ENCODE measurements at places on chromosomes 1 and 21.
A peak's percentile ranks its signal among the peaks of the same experiment; 100 is the strongest.

GRCh38 chr1:33468011-33468410, 4.4 kb upstream of the ZSCAN20 start:
- DNase-seq: no peak

DNA sequence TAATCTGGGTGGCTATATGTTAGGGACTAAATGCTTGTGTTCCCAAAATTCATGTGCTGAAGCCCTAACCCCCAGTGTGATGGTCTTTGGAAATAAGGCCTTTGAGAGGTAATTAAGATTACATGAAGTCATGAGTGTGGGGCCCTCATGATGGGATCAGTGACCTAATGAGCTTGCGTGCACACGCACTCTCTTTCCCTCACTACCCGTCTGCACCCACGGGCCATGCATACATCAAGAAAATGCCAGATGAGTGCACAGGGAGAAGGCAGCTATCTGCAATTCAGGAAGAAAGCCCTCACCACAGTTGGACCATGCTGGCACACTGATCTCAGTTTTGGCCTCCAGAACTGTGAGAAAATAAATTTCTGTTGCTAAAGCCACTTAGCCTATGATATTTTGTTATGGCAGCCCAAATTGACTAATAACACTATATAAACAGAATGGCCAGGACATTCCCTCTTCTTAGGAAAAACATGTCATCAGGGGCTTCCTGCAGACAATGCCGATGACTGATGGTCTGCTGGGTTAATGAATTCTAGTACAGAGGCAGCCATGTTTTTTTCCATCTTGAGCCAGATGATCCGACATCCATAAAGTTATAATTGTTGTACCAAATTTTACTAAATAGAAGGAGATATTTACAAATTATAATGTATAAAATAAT, 18.1 kb upstream of the MYOG start:
- no peak for DNase-seq

DNA sequence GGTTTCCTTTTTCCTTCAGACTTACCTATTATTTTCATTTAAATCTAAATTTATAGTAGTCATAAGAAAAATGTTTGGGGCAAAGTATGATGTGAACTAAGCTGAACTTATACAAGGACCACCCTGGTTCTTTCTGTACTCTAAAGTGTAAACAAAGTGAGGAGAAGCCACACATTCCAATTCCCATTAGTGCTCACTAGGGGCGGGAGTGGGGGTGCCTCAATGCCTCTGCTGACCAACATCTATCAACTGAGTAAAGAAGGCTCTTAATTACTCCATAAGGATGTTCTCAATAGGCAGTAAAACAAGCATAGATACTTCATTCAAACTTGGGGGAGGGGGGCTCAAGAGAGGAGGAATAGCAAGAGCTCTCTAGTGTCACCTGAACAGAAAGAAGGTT, 151.7 kb downstream of the CDC42BPA start:
- no peak for DNase-seq

GRCh38 chr1:212582291-212582690, 26.3 kb upstream of the ATF3 start:
- DNase-seq: no peak

DNA sequence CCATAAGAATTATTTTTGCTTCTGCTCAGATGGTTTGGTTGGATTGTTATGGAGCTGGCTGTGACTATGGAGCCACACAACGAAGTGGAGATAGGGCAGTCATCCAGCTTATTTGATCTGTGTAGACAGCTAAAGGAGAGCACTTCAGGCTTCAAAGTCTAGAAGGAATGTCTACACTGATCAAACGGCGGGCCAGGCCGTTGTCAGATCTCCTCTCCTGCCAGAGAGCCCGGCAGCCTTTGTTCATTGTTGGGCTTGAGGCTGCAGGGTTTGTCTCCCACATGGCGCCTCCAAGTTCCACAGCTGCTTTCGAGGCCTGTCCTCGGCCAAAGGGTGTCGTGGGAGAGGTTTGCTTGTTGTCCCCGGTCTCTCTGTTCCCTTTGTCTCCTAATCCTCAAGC, 2.8 kb upstream of the STMN1 start:
- DNase-seq: no peak

DNA sequence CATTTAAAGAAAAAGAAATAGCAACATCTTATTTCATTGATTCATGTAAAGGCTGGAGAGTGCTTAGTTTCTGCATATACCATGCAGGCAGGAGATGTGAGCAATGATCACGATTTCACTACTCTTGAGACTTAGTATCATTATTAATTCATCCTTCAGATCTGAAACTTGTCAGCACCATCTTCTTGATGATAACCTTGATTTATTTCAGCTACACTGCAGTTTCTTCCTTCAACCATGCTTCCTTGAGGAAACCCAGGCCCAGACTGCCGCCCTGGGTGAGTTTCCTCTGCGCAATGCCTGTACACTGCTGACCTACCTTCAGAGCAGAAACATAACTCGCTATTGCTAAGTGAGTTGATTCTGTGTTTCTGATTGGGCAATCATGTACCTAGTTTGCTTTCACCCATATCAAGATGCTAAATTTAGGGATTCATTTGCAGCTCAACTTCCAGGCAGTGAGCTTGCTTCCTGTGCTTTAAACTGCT, 13.5 kb upstream of the BCL10 start:
- DNase-seq: no peak

DNA sequence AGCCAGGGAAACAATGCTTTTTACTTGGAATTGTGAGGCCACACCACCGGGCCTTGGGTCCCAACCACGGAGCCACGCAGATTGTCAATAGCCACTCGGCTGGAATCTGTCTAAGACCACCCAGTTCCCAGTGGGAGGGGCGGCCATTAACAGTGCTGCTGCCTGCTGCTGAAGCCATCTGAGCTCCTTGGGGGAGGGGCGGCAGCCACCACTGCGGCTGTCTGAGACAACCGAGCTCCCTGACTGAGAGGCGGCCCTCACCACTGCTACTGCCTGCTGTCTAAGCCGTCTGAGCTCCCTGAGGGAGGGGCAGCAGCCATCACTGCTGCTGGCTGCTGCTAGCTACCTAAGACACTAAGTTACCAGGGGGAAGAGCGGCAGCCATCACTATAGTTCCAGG, 64.3 kb downstream of the DMRTA2 start:
- no peak for DNase-seq

DNA sequence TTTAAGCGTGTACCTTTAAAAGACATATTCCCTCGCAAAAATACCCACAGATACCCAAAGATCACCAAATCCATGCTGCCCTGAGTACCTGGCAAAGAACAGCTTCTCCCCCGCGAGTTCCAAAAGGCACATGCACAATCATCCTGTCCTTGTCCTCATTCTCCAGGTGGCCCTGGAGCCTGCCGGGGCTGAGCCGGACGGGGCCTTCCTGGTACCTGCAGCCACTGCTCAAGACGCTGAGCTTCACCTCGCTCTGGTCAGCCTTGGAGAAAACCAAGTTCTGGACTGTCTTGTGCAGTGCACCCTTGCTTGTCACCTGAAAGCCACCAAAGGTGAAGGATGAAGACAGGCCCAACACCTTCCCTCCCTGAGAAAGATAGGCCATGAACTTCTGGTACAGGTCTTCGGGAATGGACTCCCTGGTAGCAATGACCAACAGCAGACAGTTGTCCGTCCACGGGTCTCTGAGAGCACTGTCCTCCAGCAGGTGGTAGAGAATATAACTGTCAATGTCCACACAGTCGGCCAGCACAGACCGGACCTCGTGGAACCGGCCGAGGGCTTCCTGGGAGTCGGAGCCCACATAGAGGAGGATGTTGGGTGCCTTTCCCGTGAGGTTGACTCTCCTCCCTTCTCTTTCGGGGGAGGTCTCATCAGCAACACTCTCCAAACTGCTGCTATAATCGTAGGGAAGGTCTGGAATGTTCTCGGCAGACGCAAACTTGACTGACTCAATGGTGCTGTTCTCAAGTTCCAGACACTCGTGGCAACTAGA, 29.9 kb downstream of the HLCS start:
- DNase-seq: no peak

GRCh38 chr1:167943541-167943940, 6.7 kb upstream of the MPC2 start:
- DNase-seq: no peak

GRCh38 chr1:119954476-119955422, 58.4 kb upstream of the ADAM30 start:
- no peak for DNase-seq

DNA sequence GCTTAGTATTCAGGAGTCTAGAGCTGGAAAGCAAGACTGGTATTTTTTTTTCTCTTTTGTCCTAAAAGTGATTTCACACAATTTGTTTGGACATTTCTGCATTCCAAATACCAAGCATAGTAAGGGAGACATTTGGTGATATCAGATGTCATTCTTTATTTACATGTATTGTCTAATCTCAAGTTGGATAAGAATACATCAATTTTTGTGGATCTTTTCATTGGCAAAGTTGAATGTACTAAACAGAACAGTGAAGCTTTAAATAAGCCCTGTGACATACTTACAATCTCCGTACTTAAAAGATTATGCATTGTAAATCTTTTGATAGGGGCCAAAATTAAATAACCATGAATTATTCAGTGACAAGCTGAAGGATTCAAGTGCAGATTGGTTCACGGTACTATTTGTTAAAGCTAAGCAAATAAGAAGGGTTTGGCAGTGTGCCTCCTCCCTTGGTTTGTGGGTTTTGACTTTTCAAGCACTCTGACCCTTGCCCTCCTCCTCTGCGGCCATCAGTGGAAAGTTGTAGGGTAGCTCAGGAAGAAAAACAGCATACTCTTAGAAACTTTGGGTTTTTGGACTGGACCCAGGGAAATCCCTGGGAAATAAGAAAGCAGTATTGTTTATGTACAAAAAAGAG, 663.7 kb downstream of the ADGRL2 start:
- no peak for DNase-seq

- DNase-seq: no peak
These were observed 34.1 kb upstream of the CNIH3 start for GRCh38 chr1:224582041-224582440.

GRCh38 chr1:226411619-226412018, 3.7 kb upstream of the PARP1 start:
- DNase-seq: no peak

GRCh38 chr1:36884029-36884701, 150.2 kb downstream of the GRIK3 start:
- no peak for DNase-seq

- DNase-seq: peak; percentile 73
These were observed 41.0 kb downstream of the DEGS1 start for GRCh38 chr1:224223819-224224714.

- no peak for DNase-seq
These were observed 290.4 kb upstream of the PLXNA2 start for GRCh38 chr1:208534599-208534897.

DNA sequence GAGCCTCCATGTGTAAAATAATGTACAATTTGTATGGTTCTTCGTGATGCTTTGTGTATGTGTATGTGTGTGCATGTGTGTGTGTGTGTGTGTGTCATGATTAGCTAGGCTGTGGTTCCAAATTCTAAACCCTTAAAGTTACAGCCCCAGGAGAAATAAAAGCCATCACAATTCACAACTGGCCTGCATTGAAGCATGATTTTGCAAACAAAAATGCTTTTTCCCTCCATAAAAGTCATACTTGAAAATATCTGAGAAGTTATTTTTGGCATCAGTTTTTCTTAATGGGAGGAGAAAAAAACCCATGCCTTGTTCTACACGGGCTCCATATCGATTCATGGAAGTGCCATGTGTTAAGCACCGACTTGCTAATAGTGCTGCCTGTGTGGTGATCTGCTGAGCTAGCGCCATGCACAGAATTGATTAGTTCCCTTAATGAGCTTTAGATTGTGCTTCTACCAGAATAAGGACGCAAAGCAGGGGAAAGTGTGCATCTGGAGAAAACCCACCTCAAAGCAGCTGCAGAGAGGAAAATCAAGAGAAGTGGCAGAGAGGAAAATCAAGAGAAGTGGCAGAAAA, 207.3 kb downstream of the DSCAM start:
- no peak for DNase-seq

GRCh38 chr1:85629532-85629920, 49.0 kb downstream of the CCN1 start:
- no peak for DNase-seq

DNA sequence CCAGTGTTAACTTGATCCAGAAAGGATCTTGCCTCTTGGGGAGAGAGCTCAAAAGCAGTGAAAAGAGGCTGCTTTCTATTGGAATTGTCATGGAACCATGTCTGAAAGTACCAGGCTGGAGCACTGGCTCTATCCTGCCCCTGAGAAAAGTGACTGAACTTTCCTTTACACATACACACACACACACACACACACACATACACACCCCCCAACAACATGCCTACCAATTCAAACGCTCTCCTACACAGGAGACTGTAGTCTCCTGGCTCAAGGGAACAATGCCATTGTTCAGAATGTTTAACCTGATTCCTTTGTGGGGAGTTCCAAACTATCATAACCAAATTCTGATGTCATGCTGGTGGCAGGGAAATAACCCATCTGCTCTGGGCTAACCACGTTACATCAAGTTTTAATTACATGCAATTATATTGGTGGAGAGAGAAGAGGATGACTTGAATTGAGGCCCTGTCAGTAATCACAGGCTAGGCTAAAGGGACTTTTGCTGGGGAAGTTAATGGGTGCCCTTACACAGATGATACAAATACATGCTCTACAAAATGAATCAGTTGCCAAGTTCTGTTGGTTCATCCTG, 52.3 kb upstream of the DUSP10 start:
- no peak for DNase-seq

- no peak for DNase-seq
These were observed 5.1 kb upstream of the TIAM1 start for GRCh38 chr21:31349208-31349607.

- no peak for DNase-seq
These were observed 29.0 kb downstream of the NFYC start for GRCh38 chr1:40720493-40720892.

DNA sequence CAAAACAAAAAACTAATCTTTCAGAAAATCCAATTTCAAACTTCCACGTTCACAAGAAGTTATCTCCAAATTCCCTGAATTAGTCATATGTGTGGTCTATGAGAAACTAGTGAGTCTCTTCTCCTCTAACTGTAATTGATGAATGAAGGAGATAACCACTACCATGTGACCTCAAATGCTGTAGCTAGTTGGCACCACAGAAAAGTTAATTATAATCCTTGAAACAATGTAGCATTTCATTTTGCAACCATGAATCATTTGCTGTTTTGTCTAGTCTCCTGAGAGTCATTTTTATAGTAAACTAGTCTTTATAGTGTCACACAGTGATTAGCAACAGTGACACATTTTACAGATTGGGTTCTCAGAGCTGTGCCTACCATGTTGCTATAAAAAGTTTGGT, 287.5 kb downstream of the LRRIQ3 start:
- DNase-seq: no peak

GRCh38 chr1:29603622-29604021, 367.3 kb downstream of the PTPRU start:
- DNase-seq: no peak

- DNase-seq: no peak
These were observed 21.7 kb downstream of the ARV1 start for GRCh38 chr1:231000639-231001038.

DNA sequence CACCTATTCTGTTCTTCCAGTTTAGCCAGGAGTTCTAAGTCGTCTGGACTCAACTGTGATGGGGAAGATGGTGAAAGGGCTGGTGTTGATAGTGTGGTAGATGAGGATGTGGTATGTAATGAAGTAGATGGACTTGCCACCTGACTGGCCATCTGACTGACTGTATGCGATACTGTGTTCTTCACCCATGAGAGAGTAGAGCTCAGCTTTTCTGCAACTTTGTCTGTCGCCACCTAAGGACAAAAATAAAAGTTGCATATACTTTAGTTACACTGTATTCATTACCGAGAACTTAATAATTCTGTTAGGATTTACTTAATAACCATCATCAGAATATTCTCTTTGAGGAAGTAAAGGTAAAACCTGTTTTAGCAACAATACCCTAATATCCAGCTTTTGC, 48.5 kb downstream of the EVI5 start:
- DNase-seq: no peak

- no peak for DNase-seq
These were observed 9.6 kb downstream of the RHOU start for GRCh38 chr1:228744918-228745317.
